ENCODE measurements at places on chromosomes 3 and 15.

DNA sequence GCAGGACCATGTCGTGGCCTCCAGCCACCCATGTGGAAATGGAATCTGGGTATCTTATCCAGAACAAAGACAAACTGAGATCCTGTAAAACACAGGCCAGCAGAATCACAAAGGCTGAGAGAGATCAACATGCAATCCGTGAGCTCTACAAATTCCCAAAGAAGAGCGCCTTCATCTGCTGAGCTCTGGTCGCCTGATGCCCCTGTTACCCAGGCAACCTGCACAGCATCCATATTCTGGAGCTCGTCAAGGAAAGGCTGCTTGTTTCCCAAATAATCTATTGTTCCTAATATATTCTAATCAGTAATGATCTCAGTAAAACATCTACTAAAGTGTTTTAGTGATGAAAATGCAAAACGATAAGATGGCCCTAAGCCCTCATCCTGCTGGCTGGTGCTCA, 133.6 kb downstream of the OCA2 start:
- no peak for DNase-seq

GRCh38 chr3:4580346-4581123, 87.4 kb downstream of the ITPR1 start:
- no peak for DNase-seq

GRCh38 chr3:46764206-46764605, 46.5 kb upstream of the PRSS50 start:
- no peak for DNase-seq

GRCh38 chr15:59158701-59159034, 48.0 kb upstream of the LDHAL6B start:
- no peak for DNase-seq

GRCh38 chr15:71448688-71449114, 333.4 kb downstream of the THSD4 start:
- DNase-seq: peak; percentile 65

DNA sequence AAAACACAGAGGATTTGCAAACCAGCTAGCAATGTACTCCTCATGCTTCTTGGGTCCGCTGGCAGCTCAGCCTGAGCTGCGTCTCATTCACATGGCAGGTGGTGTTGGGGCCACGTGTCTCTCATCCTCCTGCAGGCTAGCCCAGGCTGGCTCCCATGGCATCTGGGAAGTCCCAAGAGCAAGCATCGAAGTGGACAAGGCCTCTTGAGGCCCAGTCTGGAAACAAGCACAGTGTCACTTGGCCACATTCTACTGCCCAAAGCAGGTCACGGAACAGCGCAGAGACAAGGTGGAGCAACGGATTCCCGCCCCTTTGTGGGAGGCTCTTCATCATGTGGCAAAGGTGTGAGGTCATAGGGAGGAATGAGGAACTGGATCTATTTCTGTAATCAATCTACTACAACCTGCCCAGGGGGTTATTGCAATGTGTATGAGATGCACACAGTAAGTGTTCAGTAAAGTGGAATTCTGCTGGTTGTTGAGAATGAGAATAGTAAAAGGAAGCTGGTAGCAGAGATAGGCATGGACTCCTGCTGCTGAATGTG, 128.3 kb downstream of the TPRA1 start:
- no peak for DNase-seq

- no peak for DNase-seq
Observed at GRCh38 chr3:180175572-180175971, 138.8 kb upstream of the PEX5L start.

DNA sequence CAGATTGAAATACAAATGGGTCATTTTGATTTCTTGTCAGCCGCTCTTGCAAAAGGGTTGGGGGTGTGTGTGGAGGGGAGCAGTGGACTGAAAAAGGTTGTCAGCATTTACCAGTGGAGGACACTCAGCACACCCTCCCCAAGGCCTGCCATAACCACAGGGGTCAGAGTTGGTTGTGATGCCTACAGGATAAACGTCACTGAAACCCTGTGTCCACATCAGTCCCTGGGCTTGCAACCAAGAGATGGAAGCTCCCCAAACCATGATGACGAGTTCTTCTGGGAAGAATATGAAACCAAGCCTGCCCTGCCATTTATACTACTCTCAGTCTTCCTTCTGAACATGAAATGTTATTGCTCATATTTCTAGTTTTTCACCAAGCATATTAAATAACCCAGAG, 54.0 kb upstream of the UMPS start:
- no peak for DNase-seq

GRCh38 chr3:85875589-85875988, 916.8 kb downstream of the CADM2 start:
- no peak for DNase-seq

DNA sequence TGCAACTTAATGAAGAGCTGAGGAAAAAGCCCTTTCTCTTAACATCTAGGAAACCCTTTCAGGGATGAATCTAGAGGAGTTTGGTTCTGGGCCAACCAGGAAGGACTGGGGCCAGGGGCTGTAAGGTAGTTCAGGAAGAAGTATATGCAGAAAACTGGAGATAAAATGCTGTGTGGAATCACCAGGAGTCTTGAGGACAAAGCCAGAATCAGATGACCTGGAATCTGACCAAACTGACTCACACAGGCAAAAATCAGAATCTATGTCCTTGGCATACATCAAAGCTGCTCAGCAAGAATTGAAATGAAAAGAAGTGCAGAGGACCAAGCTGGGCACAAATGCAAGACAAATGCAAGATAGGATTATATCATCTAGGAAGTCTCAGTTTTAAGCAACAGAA, 59.4 kb upstream of the ATP2C1 start:
- DNase-seq: no peak

DNA sequence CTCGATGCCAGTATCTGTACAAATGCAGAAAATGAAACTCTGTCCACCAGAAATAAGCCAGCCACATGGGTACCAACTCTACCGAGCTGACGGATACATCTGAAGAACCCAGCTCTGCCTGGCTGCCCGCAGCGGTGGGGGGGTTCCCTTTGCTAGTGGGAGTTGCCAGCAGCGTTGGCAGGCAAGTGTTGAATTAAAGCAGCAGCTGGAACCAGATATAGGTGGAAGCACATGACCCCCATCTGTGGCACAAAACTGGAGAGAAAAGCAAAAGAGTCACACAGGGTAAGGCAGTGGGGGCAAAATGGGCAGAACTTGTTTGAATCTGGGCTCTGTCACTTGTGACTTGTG, 17.9 kb downstream of the CRYGS start:
- no peak for DNase-seq

GRCh38 chr15:92075764-92076163, 222.3 kb downstream of the SLCO3A1 start:
- DNase-seq: no peak

- no peak for DNase-seq
Observed at GRCh38 chr3:170966495-170966894, 58.1 kb upstream of the EIF5A2 start.

GRCh38 chr3:48468329-48468731, 21.8 kb downstream of the ATRIP start:
- DNase-seq: no peak

DNA sequence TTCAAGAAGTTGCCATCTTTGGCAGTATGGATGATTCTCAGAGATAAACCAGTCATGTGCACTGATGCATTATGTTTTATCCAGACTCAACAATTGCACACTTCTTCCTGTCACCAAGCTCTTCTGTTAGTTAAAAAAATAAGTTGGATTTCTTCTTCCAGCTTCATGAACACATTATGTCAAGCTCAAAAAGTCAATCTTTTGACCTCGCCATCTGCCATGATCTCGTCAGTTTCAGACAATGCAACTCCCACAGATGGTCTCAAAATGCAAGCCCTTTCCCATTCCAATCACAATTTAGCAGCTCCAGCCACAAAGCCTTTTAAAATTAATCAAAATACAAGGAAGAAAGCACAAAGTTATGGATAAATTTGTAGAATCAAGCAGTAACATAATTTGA, 42.8 kb downstream of the TFDP2 start:
- DNase-seq: no peak

- DNase-seq: no peak
Observed at GRCh38 chr3:116394365-116394764, 50.9 kb downstream of the LSAMP start.

DNA sequence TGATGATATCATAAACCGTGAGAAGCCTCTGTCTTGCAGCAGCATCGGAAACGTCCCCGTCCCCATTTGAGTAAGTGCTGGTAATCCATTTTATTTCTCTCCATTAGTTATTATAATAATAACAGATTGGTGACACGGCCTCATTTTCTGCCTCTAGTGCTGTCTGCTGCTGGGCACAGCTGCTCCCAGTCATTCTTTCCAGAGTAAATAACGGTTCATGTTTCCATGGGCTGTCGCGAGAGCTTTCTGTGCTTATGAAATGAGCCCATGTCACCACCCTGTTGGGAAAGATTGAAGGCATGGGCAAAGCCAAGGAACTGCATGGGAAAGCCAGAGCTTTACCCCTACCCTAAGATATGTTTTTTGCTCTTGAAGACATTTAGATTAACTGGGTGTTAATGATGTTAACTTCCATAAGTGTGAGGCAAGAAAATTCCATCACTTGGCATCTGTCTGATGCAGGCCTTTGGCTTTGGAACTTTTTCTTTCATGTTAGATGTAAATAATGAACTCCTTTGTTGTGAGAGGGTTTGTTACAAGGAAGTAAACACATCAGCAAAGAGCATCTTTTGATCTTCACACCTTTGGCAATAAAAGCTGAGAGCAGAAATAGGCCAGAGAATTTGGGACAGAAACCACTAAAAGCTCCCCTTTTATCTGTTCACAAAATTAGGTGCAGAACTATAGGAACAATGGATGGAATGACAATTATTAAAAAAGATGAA, 141.8 kb downstream of the FILIP1L start:
- no peak for DNase-seq

DNA sequence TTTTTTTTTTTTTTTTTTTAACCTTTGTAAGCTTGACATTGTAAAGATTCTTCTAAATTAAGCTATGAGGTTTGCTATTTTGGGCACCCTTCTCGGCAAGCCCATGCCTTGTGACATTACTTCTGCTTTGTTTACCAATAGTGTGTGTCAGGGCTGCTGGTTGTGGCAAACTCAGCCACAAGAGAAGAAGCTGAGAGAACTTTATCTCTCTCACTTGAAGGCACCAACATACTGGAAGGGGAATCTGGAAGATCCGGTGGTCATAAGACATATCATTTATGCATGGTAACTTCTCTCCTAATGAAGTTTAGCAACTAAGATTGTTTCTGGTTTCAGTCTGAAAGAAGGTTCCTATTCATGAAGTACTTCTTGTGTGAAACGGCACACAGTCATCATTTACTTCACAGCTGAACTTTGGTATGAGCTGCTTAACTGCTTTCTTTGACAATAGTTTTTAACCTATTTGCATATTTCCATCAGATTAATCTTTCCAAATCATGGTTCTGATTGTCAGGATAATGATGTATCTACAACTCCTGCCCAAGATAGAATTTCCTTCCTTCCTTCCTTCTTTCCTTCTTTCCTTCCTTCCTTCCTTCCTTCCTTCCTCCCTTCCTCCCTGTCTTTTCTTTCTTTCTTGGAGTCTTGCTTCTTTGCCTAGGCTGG, 189.3 kb downstream of the NFKBIZ start:
- DNase-seq: no peak

- no peak for DNase-seq
Observed at GRCh38 chr3:153442799-153443487, 280.9 kb downstream of the RAP2B start.

- DNase-seq: no peak
Observed at GRCh38 chr3:10986592-10986991, 6.0 kb upstream of the SLC6A1 start.

DNA sequence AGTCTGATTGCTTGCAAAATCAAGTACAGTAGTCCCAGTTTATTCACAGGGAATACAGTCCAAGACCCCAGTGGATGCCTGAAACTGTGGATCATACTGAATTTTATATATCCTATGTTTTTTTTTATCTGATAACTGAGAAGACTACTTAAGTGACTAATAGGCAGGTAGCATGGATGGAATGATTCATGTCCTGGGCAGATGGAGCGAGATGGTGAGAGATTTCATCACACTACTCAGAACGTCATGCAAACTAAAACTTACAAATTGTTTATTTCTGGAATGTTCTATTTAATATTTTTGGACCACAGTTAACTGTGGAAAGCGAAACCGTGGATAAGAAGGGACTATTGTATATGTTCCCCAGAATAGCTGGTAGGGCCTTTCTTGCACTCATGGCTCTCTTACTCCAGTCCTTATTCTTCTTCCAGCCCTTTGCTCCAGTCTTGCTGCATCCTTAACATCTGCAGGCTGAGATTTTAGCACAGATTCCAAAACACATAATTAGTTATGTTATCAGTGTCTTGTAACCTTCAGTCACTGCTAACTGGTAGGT, 290.0 kb downstream of the ADAMTSL3 start:
- DNase-seq: no peak

DNA sequence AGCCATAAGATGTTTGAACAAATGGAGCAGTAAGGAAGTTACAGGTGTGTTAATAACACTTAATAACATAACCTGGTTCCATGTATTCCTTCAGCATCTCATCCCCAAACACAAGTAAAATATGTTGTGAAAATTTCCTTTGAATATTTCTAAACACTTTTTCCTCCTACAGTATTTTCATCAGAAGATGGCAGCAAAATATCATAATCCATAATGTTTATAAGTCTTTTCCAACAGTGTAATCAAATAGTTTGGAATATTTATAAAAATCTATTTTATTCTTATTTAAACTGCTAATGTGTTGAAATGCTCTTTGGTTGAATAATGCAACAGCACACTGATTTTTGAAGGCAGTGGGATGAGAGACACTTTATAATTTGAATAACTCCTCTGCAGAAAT, 1020.5 kb downstream of the OTOL1 start:
- no peak for DNase-seq

DNA sequence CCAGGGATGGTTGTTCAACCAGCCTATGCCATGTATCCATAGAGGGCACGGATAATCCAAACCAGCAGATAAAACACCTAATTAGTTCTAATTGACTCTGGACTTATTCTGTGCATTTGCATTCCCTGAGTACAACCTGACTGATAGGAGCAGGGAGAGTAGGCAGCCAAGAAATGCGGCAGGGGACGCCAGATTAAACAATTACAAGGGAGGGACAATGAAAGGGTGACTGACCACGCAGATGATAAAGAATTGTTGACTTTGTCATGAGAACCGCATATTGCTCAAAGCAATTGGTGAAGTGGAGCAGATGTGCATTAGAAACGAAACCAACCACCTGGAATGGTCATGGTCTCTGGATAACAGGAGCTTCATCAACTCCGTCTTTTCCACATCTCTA, 369.1 kb upstream of the FRG2C start:
- DNase-seq: no peak

GRCh38 chr15:80948651-80949292, 40.8 kb downstream of the MESD start:
- DNase-seq: no peak

- no peak for DNase-seq
Observed at GRCh38 chr15:64981812-64982431, 7.8 kb downstream of the SPG21 start.

GRCh38 chr3:14598143-14598569, 53.4 kb upstream of the CCDC174 start:
- peak; percentile 12 for DNase-seq

Measured in Caki2 (cell line).